ENCODE measurements at places on chromosomes 16 and 17.

GRCh38 chr16:84055366-84055765 lies 12.8 kb upstream of the SLC38A8 start:
- peak; percentile 47 for DNase-seq

DNA sequence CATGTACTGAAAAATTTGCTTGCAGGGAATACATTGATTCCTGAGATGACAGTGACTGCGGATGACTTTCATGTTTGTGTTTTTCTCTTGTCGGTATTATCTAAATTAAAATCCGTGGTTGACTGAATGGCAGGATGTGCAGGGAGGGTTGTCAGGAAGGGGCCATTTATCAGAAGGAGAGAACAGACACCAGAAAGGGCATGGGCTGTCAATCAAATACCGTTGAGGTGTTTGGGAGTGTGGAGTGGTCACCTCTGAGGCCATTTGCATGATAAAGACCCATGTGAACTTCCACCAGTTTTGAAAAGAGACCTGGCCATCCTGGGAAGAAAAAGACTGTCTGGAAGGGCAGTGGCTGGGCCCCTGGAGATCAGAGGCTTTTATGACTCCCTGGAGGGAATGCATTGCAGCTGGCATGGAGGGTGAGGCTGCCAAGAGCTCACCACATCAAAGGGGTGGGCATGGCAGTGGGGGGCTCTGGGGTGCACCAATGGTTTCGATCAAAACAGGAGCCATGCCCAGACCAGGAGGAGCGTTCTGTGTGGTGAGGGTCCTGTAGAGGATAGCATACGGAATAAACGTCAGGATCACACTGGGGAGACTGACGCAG lies 67.1 kb downstream of the CYLD start:
- DNase-seq, result no peak

GRCh38 chr17:73955616-73956015 lies 247.9 kb upstream of the RPL38 start:
- no peak for DNase-seq

GRCh38 chr16:68231384-68232136 lies 4.4 kb downstream of the ESRP2 start:
- DNase-seq, result no peak

GRCh38 chr16:22317001-22317530 lies 19.9 kb downstream of the POLR3E start:
- no peak for DNase-seq

DNA sequence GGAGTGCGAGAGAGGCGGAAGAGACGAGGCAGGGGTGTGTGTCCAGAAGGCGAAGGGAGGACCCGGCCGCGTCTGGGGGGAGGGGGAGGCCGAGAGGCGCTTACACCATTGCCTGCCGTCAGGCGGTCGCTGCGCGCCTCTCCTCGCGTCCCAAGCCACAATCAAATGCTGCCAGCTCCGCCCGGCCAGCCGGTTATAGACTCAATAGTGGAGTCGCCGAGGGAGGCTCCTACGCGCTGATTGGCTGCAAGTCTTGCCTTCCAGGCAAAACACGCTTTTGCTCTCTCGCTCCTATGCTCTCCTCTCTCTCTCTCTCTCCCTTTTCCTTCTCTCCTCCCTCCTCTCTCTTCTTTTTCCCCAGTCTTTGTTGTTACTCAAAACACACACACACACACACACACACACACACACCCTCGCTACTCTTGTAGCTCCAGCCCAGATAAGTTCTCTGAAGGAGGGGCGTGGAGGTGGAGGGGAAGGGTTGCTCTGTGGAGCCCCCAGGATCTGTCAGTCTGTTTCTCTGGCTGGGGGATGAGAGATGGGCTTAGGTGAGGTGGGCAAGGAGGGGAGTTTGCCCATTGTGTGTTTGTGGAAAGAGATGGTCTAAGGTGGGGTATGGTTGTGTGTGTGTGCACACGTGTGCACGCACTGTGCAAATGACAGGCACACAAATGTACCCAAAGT lies at the start of gene DLX3:
Gene DLX3 (minus strand): TSS at position 170 of the 684 bp plus-strand sequence. CDS start 226 bp downstream, outside the sequence.
- DNase-seq, result no peak

- DNase-seq, result no peak
These were observed 34.9 kb upstream of the ZC3H18 start for GRCh38 chr16:88535191-88535856.

- peak; percentile 75 for DNase-seq
These were observed 179.3 kb upstream of the CIBAR2 start for GRCh38 chr16:85291302-85292148.

GRCh38 chr17:74951680-74952421 lies 16.2 kb downstream of the OTOP3 start:
- DNase-seq, result no peak

DNA sequence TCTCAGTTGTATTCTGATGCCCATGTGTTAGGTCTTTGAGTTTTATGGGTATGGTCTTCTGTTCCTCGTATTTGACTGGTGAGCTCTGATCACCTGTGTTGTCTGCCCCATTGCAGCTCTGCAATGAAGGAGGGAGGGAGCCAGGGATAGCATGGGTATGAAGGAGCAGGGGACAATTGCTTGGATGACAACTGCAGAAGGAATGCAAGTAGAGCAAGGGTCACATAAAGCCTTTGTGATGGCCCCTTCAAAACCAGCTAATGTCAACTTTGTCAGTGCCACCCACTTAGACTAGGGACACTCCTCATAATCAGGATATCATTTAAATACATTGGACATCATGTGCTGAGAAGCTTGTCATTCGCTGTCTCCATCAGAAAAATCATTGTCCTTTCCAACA lies 152.7 kb upstream of the MAF start:
- no peak for DNase-seq

- DNase-seq, result no peak
These were observed 21.6 kb downstream of the LASP1 start for GRCh38 chr17:38891441-38891840.

GRCh38 chr17:17890773-17891759 lies 54.3 kb upstream of the SREBF1 start:
- DNase-seq, result no peak

DNA sequence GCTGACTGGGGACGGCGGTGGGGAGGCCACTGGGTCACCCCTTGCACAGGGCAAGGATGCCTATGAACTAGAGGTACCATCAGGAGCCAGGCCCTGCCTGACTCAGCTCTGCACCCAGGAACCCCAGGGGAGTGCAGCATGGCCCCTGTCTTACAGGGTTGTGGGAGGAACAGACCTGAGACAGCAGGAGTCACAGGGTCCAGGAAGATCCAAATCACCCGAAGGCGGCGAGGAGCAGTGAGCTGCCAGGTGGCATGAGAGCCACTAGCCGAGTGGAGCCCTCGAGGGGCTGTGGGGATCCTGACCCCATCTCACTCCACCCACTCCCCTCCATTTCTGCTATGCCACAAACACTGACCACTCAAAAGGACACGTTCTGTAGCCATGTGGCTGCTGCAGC lies 30.8 kb downstream of the PLD6 start:
- DNase-seq, result no peak

GRCh38 chr17:49196520-49196919 lies 13.9 kb downstream of the GNGT2 start:
- no peak for DNase-seq

- peak; percentile 43 for DNase-seq
These were observed 120.2 kb downstream of the METRNL start for GRCh38 chr17:83199500-83200201.

DNA sequence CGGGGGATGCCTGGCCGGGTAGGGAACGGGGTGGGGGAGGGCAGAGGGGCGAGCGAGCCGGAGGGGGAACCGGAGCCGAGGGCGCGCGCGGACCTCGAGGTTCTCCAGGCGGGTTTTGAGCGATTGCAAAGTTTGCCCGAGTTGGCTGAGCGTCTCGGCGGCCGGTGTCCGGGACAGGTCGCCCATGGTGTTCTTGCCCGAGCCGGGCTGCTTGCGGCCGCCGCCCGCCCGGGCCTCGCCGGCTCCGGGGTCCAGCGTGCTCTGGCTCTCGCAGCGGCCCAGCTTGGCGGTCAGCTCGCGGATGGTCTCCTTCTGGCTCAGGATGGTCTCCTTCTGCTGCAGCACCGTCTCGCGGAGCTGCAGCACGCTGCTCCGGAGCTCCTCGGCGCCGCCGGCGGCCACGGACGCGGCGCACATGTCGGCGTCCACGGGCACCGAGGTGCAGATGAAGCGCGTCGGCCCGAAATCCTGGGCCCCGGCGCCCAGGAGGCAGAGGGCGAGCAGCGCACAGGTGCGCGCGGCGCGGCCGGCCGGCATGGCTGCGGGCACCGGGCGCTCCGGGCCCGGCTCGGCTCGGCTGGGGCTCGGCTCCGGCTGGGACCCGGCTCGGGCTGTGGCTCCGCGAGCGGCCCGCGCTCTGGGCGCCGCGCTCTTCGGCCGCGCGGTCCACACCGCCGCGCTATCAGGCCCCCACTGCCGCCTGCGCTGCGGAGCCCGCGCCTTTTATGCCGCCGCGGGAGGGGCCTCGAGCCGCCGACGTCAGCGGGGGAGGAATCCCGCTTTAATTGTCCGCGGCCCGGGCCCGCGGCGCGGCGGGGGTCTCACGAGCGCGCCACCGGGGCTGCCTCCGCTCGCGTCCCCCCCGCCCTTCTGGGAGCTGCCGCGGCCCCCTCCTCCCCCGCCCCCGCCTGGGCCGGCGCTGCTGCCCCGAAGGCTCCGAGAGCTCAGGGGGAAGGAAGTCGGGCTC lies at the start of gene NPTX1:
Gene NPTX1 (minus strand): TSS at position 698 of the 967 bp plus-strand sequence. CDS start 161 bp downstream, at position 537.
- peak; percentile 67 for DNase-seq

GRCh38 chr16:23827057-23827456 lies 8.7 kb upstream of the PRKCB start:
- DNase-seq, result no peak

GRCh38 chr16:89581861-89582563 lies 6.5 kb downstream of the CPNE7 start:
- DNase-seq, result no peak

DNA sequence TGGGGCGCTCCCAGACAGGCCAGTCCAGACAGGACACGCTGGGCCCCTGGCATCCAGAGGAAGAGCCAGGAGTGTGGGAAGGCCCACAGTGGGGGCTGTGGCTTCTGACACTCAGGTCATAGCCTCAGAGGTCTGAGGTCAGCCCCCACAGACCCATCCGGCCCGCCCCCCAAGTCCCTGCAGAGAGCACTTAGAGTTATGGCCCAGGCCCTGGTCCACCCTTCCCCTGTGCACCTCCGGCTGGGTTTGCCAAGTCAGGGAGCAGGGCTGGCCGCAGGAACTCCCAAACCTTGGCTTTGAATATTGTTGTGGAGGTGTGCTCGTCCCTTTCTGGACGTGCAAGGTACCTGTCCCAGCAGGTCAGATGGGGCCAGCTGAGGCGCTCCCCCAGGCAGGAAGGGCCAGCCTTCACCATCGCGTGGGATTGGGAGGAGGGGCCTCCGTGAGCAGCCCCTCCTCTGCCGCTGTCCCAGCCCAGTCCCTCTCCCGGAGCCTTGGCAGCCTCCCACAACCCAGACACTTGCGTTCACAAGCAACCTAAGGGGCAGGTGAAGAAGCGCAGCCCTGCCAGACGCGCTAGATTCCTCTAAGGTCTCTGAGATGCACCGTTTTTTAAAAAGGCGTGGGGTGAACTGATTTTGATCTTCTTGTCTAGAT lies 74.6 kb downstream of the SOCS1 start:
- no peak for DNase-seq

GRCh38 chr16:49497466-49497865 lies 123.9 kb downstream of the C16orf78 start:
- DNase-seq, result no peak

GRCh38 chr17:50027881-50028735 lies 27.8 kb upstream of the ITGA3 start:
- DNase-seq, result no peak

DNA sequence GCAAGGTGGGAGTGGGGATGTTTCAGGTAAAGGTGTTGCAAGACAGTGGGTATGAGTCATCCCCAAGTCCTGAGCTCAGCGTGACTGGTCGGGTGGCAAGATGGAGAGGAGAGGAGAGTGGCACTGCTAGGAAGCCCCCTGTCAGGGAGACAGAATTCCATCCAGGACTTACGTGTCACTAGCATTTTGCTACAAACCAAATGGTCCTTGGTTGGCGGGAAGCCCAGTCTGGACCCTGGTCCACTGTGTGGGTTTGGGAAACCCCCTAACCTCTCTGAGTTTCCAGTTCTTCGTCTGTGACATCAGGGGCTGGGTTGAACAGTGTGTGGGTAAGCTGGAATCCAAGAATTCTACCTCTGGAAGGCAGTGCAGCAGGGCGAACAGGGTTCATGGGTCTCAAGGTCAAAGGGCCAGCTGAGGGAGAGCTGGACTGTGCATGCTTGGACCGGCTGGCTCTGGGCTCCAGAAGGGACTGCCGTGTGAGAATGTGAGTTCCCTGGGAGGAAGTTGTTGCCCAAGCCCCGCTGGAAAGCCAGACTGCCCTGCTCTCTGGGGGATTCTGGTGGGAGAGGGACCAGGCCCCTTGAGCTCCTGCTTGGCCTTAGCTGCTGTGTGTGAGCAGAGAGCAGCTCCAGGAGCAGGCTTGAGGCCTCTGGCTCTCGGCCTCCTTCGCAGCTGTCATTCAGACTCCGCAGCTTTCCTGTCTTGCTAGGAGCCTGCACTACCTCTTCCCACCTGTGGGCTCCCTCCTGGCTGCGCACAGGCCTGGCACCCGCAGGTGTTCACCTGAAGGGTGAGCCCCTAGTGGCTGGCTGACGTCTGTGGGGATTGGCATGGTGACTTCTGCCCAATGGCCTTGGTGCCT lies 84.6 kb downstream of the NT5M start:
- no peak for DNase-seq

GRCh38 chr16:29014561-29015069 lies 29.8 kb downstream of the LAT start:
- DNase-seq, result no peak

DNA sequence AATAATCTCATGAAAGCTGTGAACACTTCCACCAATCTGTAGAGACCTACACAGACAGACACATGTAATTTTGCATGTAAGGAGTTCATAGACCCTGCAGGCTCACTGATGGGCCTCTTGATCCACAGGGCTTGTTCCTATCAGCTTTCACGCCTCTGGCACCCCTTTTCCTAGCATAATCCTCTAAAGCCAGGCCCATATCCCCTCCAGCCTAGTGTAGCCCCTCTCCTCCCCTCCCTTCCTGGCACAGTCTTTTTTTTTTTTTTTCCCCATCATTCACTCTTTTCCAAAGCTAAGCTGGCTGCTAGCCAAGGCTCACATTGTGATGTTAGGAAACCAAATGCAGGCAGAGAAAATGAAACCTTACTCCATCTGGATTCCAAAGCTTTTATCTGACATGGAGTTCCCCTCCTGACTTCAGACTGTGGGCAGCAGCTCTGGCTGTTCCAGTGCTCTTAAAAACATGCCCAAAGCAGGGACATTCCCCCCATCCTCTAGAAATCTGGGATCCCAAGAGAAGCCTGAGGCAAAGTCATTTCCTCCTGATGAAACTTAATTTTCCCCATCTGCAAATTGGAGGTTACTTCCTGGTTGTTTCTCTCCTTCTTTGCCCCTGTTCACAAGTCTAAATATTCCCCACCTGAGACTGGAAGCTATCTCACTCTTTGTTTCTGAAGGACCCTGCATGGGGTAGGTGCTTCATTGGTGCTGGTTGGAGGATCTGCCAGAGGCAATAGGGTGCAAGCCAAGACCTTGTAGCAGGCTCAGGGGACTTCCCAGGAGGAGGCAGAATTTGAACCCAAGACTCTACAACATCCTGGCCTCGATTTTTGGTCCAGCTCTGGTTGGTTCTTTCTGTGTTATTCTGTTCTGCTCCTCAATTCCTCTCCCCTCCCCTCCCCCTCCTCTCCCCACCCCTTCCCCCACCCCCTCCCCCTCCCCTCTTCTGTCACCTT lies 9.9 kb upstream of the CCL5 start:
- no peak for DNase-seq

- DNase-seq, result no peak
These were observed 1.9 kb upstream of the CAPN15 start for GRCh38 chr16:525520-526180.

GRCh38 chr17:63314761-63315160 lies 131.3 kb downstream of the CYB561 start:
- DNase-seq, result no peak

Data from dorsolateral prefrontal cortex (tissue), 122 donors.